ENCODE measurements at places on chromosomes 4 and X.

DNA sequence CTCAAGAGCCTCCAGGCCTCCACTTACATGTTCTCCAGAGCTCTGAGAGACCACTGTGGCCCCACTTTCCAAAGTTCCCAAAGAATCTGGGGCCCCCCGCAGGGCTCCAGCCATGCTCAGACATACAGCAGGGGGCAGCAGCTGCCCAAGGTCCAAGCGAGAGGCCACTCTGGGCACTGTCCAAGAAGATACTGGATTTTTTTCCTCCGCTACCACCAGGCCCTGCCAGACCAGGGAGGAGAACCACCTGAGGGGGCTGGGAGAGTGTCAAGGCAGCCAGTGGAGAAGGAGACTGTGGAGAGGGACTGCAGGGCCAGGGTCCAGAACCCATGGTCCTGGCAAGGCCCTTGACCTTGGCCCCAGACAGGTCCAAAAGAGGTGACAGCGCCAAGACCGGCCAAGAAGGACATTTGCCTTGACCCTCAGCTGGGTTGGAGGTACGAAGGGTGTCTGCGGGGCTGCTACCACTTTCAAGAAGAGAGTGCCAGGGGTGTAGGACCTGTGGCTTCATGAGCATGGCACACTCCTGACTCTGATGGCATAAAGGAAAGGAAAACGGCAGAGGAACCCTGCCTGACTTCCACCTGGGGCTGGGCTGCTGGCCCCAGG is 5.3 kb downstream of the EMD start:
- DNase-seq = no peak

DNA sequence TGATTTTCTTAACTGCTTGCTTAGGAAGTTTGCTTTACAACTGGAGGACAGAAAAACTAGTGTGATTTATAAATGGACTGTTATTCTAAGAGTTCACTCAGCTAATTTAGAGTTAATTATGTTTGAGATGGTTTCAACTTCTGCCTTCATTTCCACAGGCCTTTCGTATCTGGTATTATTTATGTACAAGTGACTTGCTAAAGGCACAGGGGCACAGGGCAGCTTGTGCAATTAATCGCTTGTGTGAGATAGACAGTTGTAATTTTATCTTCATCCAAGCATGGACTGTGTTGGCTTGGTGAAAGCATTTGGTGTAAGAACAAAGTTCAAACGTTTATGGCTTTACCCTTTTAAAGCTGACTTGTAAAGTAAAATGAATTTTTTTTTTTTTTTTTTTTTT is 38.3 kb downstream of the GPAT3 start:
- DNase-seq = no peak

DNA sequence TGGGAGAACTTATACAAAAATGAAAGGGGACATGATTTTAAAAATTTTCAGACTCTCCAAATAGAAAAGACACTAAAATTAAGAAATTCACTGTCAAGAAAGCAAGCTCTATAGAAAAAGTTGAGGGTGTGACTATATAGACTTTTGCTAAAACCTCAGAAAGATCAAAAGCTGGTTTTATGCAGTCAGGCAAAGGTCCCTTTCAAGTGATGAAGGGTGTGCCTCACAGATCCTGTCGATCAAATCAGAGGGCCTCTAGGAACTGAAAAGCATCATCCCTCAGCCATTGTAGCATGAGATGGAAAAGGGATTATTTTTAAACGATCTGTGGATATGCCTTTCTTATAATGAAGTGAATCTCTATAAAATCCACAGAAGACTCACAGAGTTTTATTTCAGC is 116.5 kb downstream of the FAM13A start:
- no peak for DNase-seq

GRCh38 chr4:156875055-156875454 is 96.5 kb downstream of the PDGFC start:
- DNase-seq = no peak

DNA sequence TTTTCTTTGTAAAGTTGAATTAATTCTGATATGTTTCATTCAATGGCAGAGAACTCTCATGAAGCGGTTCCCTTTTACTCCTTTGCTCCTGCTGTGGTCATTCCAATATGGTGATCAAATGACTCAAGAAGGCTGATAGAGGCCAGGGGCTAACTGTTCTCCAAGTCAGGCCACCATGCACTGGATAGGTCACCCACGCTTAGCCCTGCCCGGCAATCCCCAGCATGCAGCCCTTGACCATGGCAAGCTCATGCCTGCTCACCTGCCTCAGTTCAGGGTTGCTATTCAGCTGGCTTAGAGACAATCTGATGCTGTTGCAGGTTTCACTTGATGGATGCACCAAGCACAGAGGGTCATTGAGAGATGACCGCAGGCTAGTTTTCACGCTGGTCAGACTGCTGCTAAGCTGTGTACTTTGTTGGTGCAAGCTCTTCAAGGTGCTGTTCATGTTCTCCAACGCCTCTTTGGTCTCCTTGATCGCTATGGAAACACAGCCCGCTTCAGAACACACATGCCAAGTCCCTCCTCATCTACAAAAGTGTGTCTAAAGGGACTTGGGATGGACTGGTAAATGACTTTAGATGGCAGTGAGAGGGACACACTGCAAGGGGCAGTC is 55.2 kb upstream of the FGFBP2 start:
- DNase-seq = no peak

DNA sequence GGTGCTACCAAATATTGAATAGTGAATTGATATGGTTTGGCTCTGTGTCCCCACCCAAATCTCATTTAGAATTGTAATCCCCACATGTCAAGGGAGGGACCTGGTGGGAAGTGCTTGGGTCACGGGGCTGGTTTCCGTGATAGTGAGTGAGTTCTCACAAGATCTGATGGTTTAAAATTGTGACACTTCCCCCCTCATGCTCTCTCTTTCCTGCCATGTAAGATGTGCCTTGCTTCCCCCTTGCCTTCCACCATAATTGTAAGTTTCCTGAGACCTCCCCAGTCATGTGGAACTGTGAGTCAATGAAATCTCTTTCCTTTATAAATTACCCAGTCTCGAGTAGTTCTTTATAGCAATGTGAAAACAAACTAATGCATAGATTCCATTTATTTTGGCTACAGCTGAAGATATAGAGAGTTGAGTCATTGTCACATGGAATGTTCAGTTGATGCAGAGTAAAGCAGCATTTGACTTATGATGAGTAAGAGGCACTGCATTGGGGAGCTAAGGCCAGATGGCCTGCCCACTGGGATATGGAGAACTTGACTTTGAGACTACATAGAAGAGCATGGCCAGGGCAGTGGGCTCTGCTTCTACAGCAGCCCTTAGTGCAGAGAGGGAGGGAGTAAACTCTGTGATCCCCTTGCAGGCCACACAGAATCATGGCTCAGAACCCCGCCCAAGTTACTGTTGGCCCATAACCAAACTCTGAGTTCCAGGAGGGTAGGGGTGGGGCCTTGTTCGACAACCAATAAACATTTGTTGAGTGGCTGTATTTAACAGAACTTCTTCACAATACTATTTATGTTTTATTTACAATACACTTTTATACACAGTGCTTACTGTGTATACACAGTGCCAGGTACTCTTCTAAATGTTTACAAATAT is 34.2 kb downstream of the RAI2 start:
- DNase-seq = peak; percentile 8

- DNase-seq = peak; percentile 49
These were observed 214.8 kb downstream of the SLC4A4 start for GRCh38 chr4:71553605-71554004.

Measured in fibroblast of skin of abdomen (primary cell).